NCI-H748 treated with DMSO at 0.1 percent for 48 hours (cell line): ENCODE measurements at places on chromosomes 3 and 15.

DNA sequence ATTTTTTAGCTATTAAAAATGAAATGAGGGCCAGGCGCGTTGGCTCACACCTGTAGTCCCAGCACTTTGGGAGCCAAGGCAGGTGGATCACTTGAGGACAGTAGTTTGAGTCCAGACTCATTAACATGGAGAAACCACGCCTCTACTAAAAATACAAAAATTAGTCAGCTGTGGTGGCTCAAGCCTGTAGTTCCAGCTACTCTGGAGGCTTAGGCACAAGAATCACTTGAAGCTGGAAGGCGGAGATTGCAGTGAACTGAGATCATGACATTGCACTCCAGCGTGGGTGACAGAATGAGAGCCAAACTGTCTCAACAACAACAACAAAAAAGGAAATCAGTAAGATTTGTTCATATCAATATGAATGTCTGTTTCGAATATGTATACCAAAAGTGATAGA is 517.1 kb downstream of the ROBO1 start:
- DNase-seq: no peak

DNA sequence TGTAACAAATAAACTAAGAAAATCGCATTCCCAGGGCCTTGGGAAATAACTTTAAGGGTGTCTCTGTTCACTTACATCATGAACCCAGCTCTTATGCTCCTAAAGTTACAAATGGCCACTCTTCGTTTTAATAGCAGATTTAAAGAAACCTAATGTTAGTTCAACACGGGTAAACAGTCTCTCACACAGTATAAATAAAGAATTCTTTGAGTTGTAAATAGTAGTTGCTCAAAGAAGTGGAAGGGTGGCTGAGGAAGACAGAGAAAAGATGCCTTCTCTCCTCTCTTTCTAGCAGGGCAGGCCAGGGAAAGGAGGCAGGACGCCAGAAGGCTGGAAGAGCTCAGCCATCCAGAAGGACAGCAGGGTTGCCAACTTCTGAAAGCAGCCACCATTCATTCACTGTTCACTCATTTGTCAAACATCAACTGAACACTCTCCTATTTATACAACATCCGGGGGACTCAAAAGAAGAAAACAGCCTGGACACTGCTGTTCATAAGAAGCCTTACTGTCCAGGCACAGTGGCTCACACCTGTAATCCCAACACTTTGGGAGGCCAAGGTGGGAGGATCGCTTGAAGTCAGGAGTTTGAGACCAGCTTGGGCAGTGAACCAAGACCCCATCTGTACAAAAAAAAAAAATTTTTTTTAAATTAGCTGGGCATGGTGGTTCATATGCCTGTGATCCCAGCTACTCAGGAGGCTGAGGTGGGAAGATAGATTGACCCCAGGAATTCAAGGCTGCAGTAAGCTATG is 47.3 kb downstream of the WWTR1 start:
- no peak for DNase-seq

DNA sequence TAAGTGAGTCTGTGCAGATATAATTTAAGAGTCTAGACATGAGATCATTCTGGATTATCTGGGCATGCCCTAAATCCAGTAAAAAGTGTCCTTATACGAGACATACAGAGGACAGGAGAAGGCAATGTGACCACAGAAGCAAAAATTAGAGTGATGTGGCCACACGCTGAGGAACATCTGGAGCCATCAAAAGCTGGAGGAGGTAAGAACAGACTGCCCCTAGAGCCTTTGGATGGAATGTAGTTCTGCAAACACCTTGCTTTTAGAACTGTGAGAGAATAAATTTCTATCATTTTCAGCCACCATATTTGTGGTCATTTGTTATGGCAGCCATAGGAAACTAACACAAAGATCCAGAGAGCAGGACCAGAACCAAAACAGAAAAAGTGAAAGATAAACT is 41.0 kb downstream of the CD200 start:
- DNase-seq: no peak

DNA sequence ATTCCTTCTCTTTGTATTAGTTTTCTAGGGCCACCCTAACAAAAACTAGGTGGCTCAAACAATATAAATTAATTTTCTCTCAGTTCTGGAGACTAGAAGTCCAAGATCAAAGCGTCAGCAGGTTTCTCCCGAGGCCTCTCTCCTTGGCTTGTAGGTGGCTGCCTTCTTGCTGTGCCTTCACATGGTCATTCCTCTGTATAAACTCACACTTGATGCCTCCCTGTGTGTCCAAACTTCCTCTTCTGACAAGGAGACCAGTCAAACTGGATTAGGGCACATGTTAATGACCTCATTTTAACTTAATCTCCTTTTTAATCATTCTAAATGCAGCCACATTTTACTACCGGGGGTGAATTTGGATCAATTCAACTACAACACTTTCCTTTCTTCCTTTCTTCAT is 691.1 kb downstream of the DIPK2A start:
- no peak for DNase-seq

- DNase-seq: no peak
These were observed 42.3 kb downstream of the TP63 start for GRCh38 chr3:189673535-189673934.

DNA sequence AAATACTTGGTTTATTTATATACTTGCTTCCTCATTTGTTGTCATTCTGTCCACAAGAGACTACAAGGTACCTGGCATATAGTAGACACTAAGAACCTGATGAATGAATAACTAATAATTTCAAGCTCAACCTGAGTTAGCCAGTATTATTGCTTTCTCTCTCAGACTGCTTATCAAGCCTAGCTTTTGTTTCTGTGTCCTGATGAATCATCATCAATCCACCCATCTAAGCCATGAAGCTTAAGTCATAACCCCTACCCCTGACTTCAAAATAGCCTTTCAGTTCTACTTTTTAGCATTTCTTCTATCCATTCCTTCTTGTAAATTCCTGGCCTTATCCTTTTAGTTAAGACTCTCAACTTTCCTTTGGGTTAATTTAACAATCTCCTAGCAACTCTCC is 420.8 kb downstream of the EPHA6 start:
- DNase-seq: no peak

DNA sequence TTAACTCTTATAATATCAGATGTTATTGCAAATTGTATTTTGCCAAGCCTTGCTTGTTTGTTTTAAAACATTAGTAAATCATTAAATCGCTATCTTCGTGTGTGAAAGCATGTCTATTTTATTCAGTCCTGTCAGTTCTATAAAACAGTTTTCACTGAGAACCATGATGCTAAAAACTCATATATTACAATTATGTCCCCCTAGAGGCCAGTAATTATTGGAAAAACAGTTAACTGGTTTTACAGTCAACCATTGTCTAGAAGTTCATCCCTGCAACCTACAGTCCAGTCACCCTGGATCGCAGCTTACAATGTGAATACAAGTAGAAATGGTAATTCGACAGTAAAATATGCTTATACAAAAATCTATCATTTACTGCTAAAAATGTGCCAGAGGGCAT is 311.5 kb upstream of the ROBO2 start:
- no peak for DNase-seq

DNA sequence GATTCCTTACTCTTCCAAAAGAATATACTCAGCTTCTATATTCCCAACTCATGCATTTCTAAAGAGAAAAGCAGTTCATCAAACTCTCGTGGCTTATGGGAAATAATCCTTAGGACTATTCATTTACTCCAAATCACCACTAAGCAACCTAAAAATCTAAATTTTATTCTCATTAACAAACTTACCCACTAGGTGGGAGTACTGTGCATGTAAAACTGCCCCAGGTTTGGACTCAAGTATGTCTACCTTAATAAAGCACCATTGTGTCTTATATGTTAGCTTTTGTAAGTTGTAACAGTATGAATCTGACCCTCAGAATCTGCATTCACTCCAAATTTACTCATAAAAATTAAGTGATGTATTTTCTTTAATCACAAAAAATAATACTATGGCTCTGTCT is 25.3 kb downstream of the RAD18 start:
- DNase-seq: no peak

- peak; percentile 8 for DNase-seq
These were observed 72.5 kb downstream of the OPA1 start for GRCh38 chr3:193665370-193665989.

GRCh38 chr3:13621381-13622221 is 72.7 kb downstream of the FBLN2 start:
- no peak for DNase-seq

GRCh38 chr3:101819649-101820206 is 29.6 kb upstream of the NFKBIZ start:
- no peak for DNase-seq

- DNase-seq: no peak
These were observed 11.3 kb downstream of the RAB8B start for GRCh38 chr15:63200464-63201249.

DNA sequence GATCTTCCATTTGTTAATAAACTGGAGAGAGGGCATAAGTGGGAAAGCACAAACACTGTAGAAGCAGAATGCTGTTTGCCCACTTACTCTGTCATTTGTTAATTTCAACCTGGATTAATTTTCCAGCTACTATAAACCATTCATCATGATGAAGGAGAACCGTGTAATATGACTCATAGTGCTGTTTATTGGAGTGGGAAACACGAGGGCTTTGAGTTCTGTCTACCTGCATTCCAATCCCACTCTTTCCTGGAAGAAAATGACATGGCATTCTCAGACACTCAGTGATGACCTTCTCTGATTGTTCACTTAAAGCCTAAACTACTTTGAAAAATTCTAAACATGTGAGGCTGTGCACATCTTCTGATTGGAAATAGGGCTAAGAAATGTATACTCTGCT is 826.7 kb downstream of the AGBL1 start:
- DNase-seq: no peak

- DNase-seq: peak; percentile 4
These were observed 1.4 kb downstream of the TMEM43 start for GRCh38 chr3:14126017-14126886.

GRCh38 chr3:114111060-114111770 is 54.7 kb downstream of the QTRT2 start:
- no peak for DNase-seq

- DNase-seq: no peak
These were observed 192.6 kb upstream of the MBNL1 start for GRCh38 chr3:152076148-152076547.

- DNase-seq: no peak
These were observed 60.9 kb upstream of the TJP1 start for GRCh38 chr15:29883126-29883525.

DNA sequence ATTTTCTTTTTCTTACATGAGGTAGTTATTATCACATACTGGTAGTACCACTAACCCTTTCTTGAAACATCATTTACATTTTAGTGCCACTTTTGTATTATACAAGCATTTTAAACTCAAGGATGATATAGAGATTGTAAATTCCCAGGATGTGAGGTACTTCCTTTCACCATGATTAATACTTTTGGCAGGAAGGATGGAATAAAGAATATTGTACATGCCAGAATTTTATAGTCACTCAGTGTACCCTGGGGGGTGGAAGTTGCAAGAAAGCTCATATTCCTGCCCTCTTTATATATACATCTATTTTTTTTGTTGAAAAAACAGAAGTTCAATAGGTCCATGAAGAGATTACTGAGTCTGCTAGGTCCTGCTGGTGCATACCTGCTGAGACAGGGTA is 141.0 kb upstream of the PLSCR5 start:
- DNase-seq: no peak

- DNase-seq: peak; percentile 0
These were observed 115.4 kb downstream of the NEK10 start for GRCh38 chr3:27253831-27254230.

GRCh38 chr15:45588219-45588875 is 1.2 kb downstream of the BLOC1S6 start:
- no peak for DNase-seq

DNA sequence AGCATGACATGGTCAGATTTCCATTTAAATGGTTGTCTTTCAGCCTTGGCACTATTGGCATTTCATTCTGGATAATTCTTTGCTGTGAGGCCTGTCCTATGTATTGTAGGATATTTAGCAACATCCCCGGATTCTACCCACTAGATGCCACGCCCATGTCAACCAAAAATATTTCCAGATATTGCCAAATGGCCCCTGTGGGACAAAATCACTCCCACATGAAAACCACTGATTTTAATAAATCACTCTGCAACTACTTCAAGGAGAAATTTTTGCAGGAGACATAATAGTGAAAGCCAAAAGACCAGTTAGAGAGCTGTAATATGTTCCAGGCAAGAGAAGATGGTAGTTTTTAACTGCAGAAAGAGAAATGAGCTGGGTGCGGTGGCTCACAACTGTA is 55.9 kb upstream of the RARB start:
- DNase-seq: no peak

DNA sequence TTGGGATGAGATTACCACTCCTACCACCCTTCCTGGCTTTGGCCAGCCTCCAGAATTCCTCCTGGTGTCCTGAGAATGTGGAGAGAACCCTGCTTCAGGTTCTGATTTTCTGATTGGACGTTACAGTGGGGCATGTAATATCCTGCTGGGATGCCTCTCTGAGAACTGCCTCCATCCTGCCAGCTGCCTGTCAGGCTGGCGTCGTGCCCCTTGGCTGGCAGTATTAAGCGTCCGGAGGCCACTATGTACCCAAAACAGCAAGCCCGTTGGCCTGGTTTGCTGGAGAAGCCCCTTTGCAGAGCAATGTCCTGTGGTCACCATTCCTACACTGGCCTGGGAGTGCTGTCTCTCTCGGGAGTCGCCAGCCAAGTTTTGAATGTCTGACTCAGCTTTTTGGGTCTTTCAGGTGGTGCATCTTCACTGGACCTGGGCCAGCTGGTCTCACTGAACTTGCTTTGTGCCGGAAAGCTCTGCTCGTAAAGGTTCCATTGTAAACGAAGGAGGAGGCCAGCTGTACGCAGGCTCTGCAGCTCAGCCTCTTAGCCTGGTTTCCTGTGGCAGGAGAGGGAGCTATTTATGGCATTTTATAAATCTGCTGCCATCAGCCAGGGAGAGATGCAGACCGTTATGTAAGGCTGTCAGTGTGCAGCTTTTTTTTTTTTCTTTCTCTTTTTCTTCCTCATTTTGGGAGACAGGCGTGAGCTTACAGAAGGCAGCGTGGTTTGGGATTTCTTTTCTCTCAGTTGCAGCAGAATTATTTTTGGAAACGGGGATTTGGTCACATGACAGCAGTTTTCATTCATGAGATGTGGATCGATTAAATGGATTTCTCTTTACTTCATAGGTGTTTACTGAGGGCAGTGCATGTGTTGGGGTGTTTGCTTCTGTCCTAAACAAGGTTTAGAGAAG is 19.0 kb upstream of the TRAK1 start:
- no peak for DNase-seq

GRCh38 chr15:33907326-33907725 is 61.0 kb upstream of the CHRM5 start:
- DNase-seq: no peak

- DNase-seq: no peak
These were observed 490.2 kb downstream of the IGSF11 start for GRCh38 chr3:118544458-118544857.

DNA sequence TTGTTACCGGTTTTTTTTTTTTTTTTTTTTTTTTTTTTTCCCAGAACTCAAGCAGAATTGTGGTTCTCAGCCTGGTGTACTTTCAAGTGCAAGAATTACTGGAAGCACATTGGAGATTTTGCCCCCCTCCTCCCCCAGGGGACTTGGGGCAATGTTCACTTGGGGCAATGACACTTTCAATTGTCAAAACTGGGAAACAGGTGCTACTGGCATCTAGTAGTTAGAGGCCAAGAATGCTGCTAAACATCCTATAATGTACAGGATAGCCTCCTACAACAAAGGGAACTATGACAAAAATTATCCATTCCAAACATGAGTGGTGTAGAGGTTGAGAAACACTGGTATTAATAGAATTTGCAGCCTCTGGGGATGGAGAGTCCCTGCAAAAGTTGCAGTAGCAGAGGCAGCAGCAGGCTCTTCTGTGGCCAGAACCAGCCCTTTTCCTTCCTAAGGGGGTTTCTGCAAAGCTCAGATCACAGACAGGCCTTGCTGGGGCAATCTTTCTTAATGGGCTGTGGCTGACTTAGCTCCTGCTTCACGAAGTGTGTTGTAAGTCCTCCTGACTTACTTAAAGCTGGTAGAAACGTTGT is 144.3 kb upstream of the MRPS22 start:
- DNase-seq: no peak
